ENCODE measurements at places on chromosomes 4 and X.

- no peak for DNase-seq
These were observed 14.1 kb upstream of the CXCL6 start for GRCh38 chr4:73822389-73822788.

DNA sequence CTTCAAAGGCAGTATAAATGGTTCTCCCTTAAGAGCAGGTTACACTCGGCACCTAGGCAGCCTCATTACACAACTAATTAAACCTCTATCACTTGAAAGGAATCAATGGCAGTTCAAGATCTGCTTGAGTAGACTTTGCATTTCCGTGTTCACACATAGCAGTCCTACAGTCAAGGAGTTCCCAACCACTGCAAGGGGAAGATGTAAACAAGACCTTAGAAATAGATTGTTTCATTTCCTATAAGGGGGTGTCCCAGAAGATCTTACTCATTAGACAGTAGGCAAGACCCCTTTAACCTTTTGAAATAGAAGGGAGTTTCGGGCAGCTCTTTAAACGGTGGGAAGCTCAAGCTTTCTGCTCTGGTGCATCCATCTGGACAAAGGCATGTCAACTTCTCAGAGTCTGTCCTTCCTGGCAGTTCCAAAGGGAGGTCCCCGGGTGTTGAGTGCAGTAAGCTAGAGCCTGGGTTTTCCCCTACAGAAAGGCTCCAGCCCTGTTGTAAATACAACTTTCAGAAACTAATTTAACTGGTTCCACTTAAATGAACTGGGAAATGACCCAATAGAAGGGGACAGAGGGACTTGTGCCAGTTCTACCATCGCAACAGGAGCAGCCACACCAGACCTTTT lies 150.8 kb downstream of the RBMX2 start:
- DNase-seq: no peak

DNA sequence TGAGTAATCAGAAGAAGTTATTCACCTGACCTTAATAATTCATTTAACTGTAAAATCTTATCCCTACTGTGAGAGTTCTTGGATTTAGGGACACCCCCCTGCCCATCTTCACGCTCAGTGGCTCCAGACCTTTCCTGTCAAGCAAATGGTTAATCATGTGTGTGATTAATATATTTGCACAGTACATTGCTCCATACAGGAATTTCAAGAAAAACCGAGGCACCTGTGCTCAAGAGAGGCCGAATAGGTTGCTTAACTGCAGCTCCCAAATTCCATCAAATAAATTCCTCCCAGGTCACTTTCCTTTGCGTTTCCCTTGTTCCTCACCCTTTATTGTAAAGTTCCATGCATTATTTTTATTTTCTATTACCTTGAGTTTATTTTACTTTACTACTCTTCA lies 119.5 kb downstream of the STOX2 start:
- no peak for DNase-seq

DNA sequence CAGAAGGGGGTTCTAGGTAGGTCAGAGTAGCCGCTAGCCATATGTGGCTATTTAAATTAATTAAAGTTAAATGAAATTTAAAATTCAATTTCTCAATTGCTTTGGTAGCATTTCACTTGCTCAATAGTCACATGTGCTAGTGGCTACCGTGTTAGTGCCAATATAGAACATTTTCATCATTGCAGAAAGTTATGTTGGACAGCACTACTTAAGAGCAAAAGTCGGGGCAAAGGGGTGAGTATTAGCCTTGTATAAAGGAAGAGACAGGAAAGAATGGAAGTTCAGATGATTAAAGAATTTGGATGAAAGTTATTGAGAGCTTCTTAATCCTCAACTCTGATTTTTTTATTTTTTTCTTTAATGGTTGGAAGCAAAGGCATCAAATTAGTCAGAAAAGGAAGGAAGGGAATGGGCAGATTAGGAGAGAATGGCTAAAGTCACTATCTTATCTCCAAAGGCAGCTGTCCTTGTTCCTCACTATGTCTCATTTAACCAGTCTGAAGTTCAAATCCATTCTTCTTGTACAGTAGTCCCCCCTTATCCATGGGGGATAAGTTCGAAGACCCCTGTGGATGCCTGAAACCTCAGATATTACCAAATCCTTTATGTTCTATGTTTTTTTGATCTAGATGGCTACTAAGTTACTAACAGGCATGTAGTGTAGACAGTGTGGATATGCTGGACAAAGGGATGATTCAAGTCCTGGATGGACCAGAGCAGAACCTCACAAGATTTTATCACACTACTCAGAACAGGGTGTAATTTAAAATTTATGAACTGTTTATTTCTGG lies 22.9 kb downstream of the OCIAD1 start:
- DNase-seq: no peak

DNA sequence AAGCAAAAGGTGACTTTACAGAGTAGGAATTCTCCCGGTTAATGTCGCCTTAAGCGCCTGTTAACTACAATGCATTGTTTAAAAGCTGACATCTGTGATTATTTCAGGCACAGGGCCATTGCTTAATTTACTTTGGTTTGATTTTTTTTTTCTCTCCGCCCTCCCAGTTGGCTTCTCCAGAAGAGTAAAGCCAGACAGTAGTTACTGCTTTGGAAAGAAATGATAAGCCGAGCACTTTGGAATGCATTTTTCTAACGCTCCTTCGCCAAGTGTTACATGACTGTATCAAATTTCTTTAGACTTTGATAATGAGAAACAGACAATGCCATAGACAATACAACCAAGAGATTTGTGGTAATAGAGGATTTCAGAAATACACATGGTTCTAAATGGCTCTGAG lies 383.0 kb upstream of the TENM3 start:
- no peak for DNase-seq

GRCh38 chr4:115126491-115126890 lies 13.1 kb upstream of the NDST4 start:
- DNase-seq: no peak

DNA sequence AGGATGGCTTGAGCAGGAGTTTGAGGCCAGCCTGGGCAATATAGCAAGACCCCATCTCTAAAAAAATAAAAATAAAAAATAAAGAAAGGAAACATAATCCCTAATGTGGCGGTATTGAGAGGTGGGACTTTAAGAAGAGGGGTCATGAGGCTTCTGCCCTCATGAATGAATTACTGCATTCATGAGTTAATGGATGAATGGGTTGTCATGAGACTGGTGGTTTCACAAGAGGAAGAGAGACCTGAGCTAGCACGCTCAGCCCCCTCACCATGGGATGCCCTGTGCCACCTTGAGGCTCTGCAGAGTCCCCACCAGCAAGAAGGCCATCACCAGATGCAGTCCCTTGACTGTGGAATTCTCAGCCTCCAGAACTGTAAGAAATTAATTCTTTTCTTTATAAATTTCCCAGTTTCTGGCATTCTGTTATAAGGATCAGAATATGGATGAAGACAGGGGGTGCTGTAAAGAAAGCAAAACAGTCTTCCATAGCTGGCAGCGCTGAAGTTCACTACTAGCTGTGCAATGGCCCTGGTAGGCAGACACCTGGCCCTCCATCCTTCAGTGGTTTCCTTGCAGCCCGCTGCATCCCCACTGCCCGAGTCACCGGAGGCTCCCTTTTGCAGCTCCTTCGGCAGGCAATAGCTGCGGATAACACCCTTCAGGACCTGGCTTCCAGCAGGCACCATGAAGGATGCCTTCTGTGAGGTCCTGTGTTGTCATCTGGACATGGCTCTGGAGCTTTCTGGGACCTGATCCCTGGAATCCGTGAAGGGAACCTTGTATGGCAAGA lies 44.8 kb upstream of the NSG1 start:
- DNase-seq: no peak

GRCh38 chr4:74632634-74633033 lies 161.7 kb downstream of the BTC start:
- no peak for DNase-seq

DNA sequence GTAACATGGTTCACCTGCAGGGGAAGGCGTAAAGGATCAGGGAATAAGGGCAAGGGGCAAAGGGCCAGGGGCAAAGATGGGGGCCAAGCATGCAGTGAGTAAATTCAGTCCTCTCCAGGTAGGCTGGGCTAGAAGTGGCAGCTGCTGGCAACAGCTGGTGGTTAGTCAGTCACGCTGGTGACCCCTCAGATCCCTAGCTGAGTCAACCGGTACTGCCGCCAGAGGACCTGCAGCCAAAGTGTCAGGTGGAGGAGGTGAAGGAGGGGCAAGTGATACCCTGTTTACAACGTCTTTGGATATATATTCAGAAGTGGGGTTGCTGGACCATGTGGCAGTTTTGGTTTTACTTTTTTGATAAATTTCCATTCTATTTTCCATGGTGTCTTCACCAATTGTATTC lies 24.6 kb upstream of the NAP1L2 start:
- no peak for DNase-seq

DNA sequence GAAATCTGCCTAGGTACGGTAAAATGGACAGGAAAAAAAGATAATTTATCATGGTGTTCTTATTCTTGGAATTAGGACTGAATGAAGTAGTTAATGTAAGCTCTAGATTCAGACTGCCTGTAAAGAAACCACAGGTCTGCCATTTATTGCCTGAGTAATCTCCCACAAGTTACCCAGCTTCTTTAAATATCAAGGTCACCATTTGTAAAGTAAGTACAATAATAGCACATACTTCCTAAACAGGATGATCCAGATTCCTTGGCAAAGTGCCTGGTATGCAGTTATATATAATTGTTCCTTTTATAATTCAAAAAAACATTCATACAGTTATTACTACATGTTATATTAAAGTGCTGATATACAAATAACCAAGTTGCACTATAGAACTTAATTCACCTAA lies 368.6 kb downstream of the HNRNPD start:
- DNase-seq: no peak

- DNase-seq: no peak
These were observed 252.3 kb upstream of the RASGEF1B start for GRCh38 chr4:81723927-81724587.

GRCh38 chrX:150094375-150094774 lies 156.1 kb upstream of the EOLA2 start:
- DNase-seq: no peak

GRCh38 chr4:15162465-15163283 lies 160.4 kb downstream of the CPEB2 start:
- DNase-seq: no peak

GRCh38 chr4:133127500-133127899 lies 21.6 kb upstream of the PCDH10 start:
- no peak for DNase-seq

- DNase-seq: no peak
These were observed 54.4 kb downstream of the NBDY start for GRCh38 chrX:56783450-56783831.

GRCh38 chr4:177371461-177371860 lies 61.8 kb downstream of the NEIL3 start:
- peak; percentile 16 for DNase-seq

GRCh38 chr4:138494931-138495330 lies 252.8 kb upstream of the SLC7A11 start:
- DNase-seq: no peak

GRCh38 chr4:110175634-110176033 lies 22.8 kb downstream of the ELOVL6 start:
- no peak for DNase-seq

GRCh38 chr4:87399148-87399547 lies 8.2 kb upstream of the HSD17B11 start:
- DNase-seq: no peak

- DNase-seq: no peak
These were observed 69.7 kb downstream of the SPIN4 start for GRCh38 chrX:63281465-63281864.

GRCh38 chrX:134625315-134625718 lies 33.0 kb downstream of the PLAC1 start:
- DNase-seq: no peak

DNA sequence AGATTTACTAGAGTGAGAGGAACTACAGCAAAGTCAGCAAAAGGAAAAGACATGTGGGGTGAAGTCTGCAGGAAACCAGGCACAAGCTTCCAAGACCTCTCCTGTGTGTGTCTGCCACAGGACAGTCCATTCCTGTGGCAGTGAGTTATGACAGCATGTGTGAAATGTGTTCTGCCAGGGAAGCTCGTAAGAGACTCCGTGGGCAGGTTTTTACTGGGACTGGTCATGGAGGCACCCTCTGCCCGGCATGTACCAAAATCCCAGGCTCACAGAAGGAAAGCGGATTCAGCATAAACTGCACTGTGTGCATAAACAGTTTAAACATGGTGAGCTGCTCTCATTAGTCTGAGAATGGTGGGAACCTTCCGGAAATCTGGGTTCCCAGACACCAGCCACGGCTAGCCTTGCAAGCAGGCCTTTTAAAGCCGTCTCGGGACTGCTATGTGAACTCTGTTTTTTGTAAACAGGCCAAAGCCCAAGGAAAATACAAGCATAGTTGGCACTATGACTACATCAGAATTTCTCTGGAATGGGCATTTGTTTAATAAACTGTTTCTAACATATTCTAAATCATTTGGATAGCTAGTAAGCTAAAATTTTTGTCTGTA lies 288.5 kb downstream of the TENM3 start:
- DNase-seq: no peak

GRCh38 chr4:8664976-8665375 lies 72.4 kb downstream of the CPZ start:
- DNase-seq: no peak

DNA sequence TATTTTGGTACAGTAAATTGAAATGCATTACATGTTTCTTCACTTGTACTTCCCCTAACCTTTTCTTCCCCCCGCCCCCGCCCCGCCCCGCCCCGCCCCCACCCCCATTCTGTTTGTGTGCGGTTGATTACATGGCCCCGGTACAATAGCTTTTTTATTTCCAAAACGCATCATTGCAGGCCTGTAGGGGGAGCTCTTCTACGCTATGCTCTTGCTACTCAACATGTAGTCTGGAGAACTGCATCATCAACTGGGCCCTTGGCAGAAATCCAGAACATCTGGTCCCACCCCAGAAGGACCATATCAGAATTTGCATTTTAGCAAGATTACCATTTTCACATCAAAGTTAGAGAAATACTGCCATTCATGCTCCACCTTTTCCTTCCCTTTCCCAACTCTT lies 333.3 kb upstream of the DDX53 start:
- DNase-seq: no peak

- DNase-seq: no peak
These were observed 41.9 kb downstream of the FBXW7 start for GRCh38 chr4:152494020-152494419.

- no peak for DNase-seq
These were observed 202.5 kb upstream of the ANKRD50 start for GRCh38 chr4:124915073-124915472.

DNA sequence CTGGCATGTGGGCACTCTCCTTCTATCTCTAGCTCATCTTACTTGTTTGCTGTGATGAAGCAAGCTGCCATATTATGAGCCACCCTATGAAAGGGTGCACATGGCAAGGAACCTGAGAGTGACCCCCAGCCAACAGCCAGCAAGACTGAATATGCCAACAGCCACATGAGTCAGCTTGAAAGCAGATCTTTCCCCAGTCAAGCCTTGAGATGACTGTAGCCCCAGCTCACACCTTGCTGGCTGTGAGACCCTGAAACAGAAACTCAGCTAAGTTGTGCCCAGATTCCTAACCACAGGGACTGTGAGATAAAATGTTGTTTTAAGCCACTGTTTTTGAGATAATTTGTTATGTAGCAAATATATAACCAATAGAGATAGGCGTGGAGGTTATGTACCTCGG lies 36.2 kb downstream of the KDM5C start:
- no peak for DNase-seq

- DNase-seq: no peak
These were observed 401.8 kb downstream of the PRDM5 start for GRCh38 chr4:120520761-120521160.
